ENCODE measurements at places on chromosomes 2 and 18.
A peak's percentile ranks its signal among the peaks of the same experiment; 100 is the strongest.

GRCh38 chr2:118340103-118340502 is 251.8 kb downstream of the INSIG2 start:
- no peak for DNase-seq

DNA sequence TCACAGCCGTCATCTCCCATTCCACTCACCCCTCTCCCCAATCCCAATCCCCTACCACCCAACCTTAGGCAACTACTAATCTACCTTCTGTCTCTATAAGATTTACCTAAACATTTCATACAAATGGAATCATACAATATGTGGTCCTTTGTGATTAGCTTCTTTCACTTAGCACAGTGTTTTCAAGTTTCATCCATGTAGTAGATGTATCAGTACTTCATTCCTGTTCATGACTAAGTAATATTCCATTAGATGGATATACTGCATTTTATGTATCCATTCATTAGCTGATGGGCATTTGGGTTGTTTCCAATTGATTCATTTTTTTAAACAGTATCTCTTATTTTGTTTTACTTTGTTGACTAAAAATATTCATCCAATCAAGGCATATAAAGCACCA is 109.6 kb downstream of the CDH2 start:
- DNase-seq: no peak

DNA sequence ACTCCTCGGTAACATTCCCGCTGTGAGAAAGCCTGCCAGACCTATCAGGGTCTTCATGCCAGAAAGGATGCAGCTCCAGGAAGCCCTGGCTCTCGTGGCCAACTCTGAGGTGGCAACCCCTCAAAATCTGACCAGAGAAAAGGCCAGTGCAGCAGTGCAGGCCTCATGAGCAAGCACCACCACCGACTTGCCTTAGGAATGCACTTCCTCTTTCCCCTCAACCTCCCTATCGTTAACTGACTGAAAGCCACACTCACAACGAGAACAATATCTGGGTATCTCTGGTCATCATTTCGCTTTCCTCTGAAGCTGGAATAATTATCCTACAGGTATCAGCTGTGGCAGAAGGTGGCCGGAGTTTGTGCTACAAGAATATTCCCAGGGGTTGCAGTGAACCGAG is 101.4 kb upstream of the POU3F3 start:
- no peak for DNase-seq

DNA sequence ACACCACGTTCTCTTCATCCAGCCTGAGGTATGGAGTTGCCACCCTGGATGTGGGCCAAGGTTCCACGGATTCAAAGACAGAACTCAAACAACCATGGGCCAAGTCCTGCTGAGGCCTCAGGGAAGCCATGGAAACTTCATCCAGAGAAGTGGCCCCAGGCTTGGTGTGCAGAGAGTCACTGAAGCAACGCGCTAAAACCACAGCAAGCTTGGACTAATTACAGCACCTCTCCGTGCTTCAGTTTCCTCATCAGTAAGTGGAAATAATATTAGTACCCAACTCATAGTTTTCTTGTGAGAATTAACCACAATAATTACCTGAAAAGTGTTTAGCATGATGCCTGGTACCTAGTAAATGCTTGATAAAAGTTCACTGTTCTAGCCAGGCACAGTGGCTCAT is 19.2 kb upstream of the AP1S3 start:
- DNase-seq: no peak

GRCh38 chr18:37754141-37754540 is 188.5 kb upstream of the CELF4 start:
- no peak for DNase-seq

- DNase-seq: peak; percentile 49
These were observed 728.7 kb upstream of the ID2 start for GRCh38 chr2:7953195-7953594.

DNA sequence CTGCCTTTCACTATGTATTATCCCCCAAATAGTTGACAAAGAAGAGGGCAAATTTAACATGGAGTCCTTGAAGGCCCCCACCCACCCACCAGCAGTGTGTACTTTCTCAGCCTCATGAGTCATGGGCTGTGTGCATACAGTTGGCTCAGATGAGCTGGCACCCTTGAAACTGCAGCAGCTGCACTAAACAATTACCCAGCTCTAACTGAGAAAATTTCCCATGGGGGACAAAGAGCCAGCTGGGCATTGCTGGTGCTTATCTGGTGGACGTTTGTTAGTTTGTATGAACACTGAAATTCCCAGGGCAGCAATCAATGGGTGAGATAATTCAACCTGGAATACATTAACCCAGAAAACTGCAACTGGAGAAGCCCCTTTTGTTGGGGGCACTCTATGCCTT is 131.7 kb downstream of the GCA start:
- DNase-seq: peak; percentile 82

GRCh38 chr2:165610591-165611029 is 141.1 kb downstream of the CSRNP3 start:
- DNase-seq: no peak

DNA sequence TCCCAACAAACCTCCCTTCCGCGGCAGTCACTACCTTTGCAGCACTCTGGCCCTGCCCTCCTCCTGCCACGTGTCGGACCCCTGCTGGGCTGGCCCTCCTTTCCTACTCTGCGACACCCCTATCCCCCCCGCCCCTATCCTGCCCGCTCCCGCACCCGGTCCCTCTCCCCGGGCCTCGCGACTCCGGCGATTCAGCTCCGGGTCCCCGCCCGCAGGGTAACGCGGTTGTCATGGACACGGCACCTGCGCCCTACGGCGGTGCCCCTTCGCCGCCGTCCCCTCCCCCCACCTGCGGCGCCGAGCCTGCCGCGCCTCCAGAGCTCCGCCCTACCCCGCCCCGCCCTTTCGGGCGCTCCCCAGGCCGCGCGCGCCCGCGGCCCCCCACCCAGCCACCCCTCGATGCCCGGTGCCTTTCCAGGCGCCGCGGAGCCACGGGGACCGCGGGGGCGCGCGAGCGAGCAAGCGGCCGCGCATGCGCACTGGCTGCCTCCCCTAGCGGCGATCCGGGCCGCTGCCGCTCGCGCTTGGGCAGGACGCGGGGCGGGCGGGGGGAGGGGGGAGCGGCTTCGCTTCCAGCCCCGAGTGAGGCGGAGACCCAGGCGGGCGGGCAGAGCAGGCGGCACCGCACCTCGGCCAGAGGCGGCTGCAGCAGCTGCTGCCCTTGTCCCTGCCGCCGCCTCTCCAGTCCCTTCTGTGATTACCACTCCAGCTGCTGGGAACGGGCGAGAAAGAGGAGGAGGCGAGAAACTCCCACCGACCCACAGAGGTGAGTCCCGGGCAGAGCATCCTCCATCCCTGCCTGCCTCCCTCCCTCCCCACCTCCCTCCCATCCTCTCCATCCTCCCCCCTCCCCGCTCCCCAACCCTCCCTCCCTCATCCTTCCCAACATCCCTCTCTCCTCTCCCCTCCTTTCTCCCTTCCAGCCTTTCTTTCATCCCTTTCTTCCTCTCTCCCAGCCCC is at the start of gene CTNNA2:
CTNNA2 (plus strand) TSS at position 610 of the 960 bp plus-strand sequence.
- peak; percentile 93 for DNase-seq

GRCh38 chr18:3449512-3450011 is 410 bp upstream of the TGIF1 start:
- DNase-seq: peak; percentile 70

DNA sequence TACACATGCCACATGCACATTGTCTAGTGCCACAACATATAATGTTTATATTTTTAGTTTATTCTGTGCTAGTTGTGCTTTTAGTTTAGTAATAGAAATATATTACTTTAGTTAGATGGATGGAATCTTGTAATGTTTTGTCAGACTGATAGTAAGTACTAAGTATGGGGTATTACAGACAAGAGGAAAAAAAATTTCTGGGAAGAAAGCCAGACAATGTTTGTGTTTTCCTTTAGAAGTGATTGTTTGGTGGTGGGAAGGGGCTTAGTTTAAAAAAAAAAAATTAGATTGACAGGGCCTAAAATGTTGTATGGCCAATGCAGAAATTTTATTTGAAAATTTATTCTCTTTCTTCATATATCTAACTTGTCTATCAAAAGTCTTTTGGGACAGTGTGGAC is 37.8 kb downstream of the ACVR2A start:
- no peak for DNase-seq

GRCh38 chr2:37570773-37571586 is 100.5 kb downstream of the CDC42EP3 start:
- DNase-seq: no peak

GRCh38 chr2:12918835-12919445 is 202.2 kb downstream of the TRIB2 start:
- DNase-seq: no peak

DNA sequence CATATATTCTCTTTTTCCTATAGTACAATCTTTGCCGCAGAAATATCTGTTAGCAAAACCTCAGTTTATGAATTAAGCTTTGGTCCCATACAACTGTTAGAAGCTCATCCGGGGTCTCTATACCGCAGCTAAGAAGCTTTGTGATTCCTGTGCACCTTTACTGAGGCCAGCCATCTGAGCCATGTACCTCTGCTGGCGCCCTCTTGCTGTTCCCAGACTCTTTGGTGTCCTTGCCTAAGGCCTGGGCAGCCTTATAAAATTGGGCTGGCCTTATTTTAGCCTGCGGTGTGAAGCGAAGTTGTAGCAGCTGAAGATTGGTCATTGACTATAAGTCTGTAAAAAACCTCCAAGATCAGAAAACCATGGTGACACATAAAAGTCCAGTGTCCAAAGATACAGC is 1135.1 kb upstream of the CHAC2 start:
- DNase-seq: no peak

- no peak for DNase-seq
These were observed 182.8 kb downstream of the SH3RF3 start for GRCh38 chr2:109311771-109312170.

DNA sequence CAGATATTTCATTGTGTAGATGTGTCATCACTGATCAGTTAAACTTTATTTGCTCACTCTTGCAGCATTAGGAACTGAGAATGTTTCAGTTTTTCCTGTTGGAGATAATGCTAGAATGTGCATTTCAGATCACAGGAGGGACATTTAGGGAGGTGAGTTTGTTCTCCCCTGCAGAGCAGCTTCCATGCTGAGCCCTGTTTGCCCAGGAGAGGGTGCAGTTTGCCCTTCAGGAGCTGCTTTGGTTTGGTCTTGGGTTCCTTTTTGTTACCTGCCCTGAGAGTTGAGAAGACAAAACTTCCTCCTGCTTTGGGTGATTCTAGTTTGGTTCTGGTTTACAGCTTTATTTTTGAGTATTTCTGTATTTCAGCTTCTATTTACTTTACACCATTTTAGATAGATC is 49.9 kb downstream of the DGKD start:
- DNase-seq: peak; percentile 48

GRCh38 chr2:48961009-48961408 is 193.3 kb downstream of the FSHR start:
- DNase-seq: no peak

DNA sequence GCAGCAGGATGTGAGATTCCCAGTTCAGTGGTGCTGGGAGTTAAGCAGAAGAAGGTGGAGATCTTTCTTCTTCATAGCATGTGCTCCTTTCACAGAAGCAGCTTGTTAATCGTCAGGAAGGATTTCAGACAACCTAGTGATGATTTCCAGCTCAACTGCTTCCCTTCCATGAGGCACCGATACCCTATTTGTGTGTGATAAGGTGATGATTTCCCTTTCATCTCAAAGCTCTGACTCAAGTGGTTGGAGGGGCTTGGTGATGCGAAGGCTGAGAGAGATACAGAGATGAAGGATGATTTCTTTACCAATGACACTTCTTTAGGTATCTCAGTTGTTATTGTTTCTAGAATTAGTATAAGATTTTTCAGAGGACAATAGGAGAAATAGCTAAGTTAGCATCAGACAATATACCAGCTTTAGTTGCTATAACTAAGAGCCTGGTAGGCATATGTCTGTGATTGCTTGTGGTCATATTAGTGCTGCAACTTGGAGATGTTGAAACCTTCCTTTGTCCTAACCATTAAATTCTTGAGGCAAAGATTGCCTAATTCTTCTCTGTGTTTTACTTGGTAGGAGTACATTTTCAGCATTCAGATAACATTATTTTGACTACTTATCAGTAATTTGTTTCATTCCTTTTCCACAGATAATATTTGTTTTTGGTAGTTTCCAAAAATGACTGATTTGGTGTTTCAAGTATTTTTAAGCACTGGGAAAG is 111.3 kb downstream of the PLCL1 start:
- no peak for DNase-seq

GRCh38 chr2:98177286-98177685 is 90.3 kb downstream of the VWA3B start:
- no peak for DNase-seq

DNA sequence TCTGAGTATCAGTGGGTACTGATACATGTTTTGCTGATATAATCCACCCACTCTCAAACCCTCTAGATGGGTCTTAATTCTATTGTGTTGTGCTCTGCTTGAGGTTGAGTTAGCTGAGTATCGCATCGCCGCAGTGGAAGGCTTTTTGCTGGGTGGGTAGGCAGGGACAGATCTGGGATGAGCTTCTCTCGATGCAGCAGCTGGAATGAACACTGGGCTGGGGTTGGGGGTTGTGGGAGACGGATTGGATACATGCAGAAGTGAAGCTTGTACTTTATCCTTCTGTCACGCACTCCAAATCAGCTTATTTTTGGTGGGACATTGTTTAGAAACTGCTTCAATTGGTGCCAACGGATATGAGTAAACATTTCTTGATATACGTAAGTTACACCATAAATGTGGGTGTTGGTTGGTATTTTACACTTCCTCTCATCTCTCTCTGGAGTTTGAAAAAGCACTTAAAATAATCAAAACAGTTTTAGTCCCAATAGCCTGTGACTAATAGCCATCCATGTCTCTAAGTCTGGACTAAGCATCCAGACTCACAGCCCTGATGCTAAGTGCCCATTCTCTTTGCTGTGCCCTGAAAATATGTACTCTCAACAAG is 107.1 kb downstream of the POLE4 start:
- DNase-seq: no peak

DNA sequence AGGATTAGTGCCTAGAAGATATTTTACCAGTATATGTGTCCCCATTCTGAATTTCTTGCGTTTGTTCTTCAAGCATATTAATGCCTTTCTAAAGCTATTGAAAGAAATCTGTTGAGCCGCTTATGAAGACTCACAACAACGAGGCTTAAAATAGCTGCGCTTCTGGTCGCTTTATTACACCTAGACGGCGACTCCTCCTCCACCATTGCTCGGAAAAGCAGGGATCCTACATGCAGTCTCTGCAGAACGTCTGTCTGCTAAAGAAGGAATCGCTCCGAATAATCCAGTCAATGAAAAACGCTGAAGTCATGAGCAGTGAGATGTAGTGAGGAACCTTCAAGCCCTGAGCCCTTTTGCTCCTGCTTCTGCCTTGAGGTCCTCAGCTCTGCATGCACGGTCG is 94.8 kb upstream of the ZNF516 start:
- DNase-seq: no peak

DNA sequence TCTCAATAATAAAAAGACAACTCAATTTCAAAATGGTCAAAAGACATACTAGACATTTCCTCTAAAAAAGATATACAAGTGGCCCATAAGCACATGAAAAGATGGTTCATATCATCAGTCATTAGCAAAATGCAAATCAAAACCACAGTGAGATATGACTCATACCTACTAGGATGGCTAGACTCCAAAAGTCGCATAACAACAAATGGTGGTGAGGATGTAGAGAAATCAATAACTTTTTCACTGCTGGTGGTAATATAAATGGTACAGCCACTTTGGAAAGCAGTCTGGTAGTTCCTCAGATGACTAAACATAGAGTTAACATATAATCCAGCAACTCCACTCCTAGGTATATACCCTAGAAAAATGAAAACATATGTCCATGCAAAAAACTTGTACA is 242.3 kb upstream of the NOL4 start:
- DNase-seq: no peak

All from glutamatergic neuron (in vitro differentiated cells).